Neural progenitor cell (in vitro differentiated cells): ENCODE measurements at places on chromosomes 1 and 21. TPM values are rescaled to one million over a fixed set of nuclear protein-coding genes. Genes with fewer than 3 reads are reported as not detected.

ORC1 gene
- 42.4 and 47.4 TPM in 2 replicates for total RNA-seq

NMNAT2 gene
- total RNA-seq: 0.49 and 2.7 TPM in 2 replicates

DNA sequence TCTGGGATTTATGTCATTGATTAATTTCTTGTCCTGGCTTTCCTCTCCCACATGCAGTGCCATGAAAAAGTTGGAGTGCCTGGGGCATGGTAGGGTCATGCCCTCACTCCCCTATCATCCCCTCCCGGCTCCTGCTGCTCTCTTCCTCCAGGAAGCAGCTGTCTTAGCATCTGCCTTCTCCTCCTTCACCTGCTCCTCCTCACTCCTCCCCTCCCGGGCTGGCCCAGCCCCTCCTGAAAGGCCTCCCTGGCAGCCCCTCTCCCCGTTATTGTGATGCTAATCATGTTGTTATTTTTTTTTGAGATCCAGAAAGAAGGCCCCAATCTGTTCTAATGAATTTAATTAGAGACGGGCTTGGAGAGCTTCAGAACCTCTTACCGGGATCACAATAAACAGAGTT, 36.3 kb upstream of the NFASC start:
- no peak overlapping the region for H3K4me3 ChIP-seq
- H3K27me3 ChIP-seq: no peaks in the 10 kb centered on the region
- no peaks in the 10 kb centered on the region for H3K36me3 ChIP-seq
- peak; percentile 59 for DNase-seq
- H3K27ac ChIP-seq: peak overlapping the region; percentile 6

UBE2Q1 gene
- total RNA-seq: 36.0 and 96.2 TPM in 2 replicates

DNA sequence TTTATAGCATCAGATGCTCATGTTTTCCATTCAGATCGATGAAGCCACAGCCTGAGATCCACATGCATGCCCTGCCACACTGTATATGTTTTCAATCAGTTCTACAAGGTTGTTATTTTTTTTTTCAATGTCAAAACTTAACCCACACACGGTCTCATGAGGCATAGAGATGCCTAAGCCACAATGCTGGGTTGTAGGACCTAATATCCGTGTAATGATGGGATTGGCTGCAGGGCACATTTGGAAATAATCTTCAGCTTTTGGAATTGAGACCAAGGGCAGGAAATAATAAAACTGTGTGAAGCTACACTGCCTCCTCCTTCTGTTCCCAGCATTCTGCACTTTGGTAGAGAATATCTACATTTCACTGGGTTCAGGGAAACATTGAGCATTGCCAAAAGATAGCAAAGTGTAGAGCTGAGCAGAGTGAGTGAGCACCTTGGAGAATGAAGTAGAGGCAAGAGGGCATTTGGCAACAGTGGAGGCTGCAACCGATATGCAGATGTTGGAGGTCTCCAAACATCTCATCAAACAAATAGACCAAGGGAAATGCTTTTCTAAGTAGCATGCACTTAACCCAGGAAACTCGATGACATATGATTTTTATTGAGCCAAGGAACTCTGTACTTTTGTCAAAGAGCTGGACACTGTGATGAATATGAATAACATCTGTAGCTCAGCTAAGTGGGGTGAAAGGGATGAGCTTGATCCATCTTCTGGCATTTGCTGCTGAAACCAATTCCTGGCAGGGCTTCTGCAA, 176.7 kb downstream of the LYPLAL1 start:
- H3K27me3 ChIP-seq: no peaks in the 10 kb centered on the region
- no peak overlapping the region for H3K27ac ChIP-seq
- no peak overlapping the region for H3K4me3 ChIP-seq
- no peaks in the 10 kb centered on the region for H3K36me3 ChIP-seq
- peaks cover 4% of the 10 kb centered on the region for H3K4me1 ChIP-seq
- no peak for DNase-seq

- H3K27me3 ChIP-seq: peaks cover 32% of the 10 kb centered on the region
- no peak overlapping the region for H3K4me3 ChIP-seq
- DNase-seq: no peak
- no peak overlapping the region for H3K27ac ChIP-seq
- H3K36me3 ChIP-seq: no peaks in the 10 kb centered on the region
Observed at GRCh38 chr1:24921938-24922662, 8.0 kb downstream of the RUNX3 start.

DNA sequence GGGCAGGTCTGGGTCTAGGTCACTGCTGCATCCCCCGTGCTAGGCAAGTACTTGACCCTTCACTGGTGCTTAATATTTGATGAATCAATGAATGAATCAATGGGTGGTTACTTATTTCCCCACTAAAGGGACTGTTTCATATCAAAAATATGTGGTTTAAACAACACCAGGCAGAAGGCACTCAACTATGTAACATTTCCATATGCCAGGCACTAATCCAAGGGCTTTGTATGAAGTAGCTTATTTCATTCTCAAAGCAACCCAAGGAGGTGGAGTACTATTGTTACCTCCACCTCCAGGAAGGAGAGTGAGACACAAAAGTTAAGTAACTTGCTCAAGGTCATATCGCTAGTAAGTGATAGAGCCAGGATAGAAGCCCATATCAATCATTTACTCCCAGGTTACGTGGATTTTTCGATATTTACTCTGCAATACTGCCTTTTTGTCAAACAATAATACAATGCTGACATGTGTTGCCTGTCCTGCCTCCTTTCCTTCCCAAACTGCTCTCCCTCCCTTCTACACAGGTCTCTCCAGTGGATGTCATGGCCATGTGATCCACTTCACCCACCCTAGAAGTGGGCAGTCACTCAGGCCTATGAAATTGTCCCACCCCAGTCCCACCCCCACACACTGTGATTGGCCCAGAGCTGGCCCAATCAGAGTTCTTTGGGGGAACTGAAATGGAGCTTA, 142.8 kb downstream of the ETS2 start:
- no peak overlapping the region for H3K4me3 ChIP-seq
- H3K4me1 ChIP-seq: peaks cover 18% of the 10 kb centered on the region
- DNase-seq: no peak
- no peaks in the 10 kb centered on the region for H3K27me3 ChIP-seq
- H3K36me3 ChIP-seq: no peaks in the 10 kb centered on the region

- DNase-seq: no peak
- H3K4me3 ChIP-seq: no peak overlapping the region
- H3K27me3 ChIP-seq: no peaks in the 10 kb centered on the region
Observed at GRCh38 chr1:59880735-59881134, 45.8 kb downstream of the CYP2J2 start.

USP33 gene
- total RNA-seq: 88.8 and 132 TPM in 2 replicates

DNA sequence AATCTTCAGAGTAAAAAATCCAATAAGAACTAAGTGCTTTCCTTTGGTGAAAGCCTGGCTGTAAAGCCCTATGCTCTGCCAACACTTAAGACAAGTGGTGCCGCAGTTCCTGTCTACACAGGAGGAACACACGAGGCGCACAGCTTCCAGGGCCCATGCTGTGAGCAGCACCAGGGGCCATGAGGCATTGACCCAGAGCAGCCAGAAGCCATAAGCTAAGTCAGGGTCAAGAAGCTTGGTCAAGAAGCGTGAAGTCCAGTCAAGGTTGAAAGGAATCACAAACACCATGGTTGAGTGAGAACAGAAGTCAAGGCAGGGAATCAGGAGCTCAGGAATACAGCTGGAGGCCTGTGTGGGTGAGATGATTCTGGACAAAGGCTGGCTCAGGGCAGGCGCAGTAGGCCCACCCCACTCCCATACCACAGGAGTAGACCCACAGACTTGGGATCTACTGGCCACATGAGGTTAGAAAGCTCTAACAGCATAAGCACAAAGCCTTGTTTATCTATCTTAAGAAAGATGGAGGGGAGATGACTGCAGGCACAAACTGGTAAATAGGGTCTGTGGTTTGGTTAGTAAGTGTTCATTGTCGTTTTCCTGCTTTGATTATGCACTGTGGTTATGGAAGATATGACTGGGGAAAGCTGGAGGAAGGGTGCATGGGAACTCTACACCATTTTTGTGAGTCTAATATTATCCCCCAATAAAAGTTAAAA, 42.9 kb upstream of the RCAN3 start:
- H3K4me3 ChIP-seq: no peak overlapping the region
- H3K36me3 ChIP-seq: no peaks in the 10 kb centered on the region
- DNase-seq: no peak
- H3K27me3 ChIP-seq: no peaks in the 10 kb centered on the region

CALML6 gene
- 0.53 TPM in 1 of 2 replicates, not detected in the other for total RNA-seq

TP73 gene
- total RNA-seq: 0.31 TPM in 1 of 2 replicates, not detected in the other

- peak overlapping the region; percentile 83 for H3K4me3 ChIP-seq
- no peak for DNase-seq
- no peaks in the 10 kb centered on the region for H3K36me3 ChIP-seq
- H3K27me3 ChIP-seq: no peaks in the 10 kb centered on the region
- H3K4me1 ChIP-seq: peaks cover 8% of the 10 kb centered on the region
Observed at GRCh38 chr1:28518745-28519341, 13.0 kb downstream of the RCC1 start.

- no peak overlapping the region for H3K27ac ChIP-seq
- H3K4me3 ChIP-seq: no peak overlapping the region
- peaks cover 17% of the 10 kb centered on the region for H3K36me3 ChIP-seq
- no peaks in the 10 kb centered on the region for H3K4me1 ChIP-seq
Observed at GRCh38 chr1:165675794-165676193, 22.6 kb downstream of the ALDH9A1 start.

LDLRAD1 gene
- not detected in 2 replicates for total RNA-seq

SPATA1 gene
- 2.5 and 3.3 TPM in 2 replicates for total RNA-seq

CFHR2 gene
- total RNA-seq: not detected in 2 replicates

DNA sequence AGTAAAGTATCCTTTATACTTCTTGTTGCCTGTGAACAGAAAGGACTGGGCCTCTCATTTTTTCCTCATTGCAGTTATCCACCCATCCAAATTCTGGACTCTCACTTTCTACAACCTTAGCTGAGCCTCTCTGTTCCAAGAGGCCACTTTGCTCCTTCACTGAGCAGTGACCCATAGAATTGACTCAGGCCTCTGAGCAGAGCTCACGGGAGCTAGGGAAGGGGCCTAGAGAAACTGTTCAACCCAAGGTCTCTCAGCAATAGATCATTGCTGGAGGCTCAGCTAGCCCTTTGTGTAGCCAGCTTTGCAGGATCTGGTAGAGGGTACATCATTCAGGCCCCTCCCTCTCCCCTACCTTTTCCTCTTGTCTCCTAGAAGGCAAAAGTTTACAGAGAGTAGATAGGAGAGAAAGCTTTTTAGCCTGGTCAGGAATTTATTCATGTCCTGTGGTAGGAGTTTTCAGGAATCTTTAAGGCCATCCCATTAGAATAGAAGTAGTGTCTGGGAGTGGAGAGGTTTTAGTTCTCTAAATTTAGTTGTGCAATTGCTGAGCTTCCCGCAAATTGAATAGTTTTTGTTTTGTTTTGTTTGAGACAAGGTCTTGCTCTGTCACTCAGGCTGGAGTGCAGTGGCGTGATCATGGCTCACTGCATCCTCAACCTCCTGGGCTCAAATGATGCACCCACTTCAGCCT, 6.7 kb downstream of the INTS3 start:
- H3K27ac ChIP-seq: peak overlapping the region; percentile 79
- peak; percentile 34 for DNase-seq
- peaks cover 26% of the 10 kb centered on the region for H3K4me1 ChIP-seq
- no peak overlapping the region for H3K4me3 ChIP-seq
- H3K27me3 ChIP-seq: no peaks in the 10 kb centered on the region

C2CD4D gene
- 0.12 TPM in 1 of 2 replicates, not detected in the other for total RNA-seq

DNA sequence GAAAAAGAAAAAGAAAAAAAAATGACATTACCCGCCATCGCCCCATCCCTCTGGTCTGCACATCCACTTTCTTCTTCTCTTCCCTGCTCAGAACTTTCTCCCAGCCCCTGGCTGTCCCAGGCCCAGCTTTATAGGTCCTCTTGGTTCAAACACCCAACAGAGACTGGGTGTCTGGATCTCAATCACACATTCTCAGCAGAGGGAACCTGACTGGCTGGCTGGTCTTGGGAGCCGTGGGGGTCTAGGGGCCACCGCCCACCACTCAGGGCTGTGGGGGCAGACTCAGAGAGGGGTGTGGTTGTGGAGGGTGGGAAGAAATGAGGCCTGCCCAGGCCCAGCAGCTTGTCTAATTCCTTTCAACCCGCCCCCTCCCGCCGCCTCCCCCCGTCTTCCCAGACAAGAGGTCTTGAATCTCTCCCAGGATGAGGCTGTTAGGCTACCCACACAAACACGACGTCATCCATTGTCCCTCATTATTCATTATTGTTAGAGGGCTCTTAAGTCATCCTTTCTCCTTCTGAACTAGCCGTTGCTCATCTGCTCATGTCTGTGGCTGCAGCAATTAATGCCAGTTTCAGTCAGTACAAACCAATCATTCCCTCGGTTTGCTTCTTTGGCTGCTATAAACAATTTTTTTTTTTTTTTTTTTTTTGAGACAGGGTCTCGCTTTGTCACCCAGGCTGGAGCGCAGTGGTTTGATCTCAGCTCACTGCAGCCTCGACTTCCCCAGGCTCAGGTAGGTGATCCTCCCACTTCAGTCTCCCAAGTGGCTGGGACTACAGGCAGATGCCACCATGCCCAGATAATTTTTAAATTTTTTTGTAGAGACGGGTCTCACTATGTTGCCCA, 40.6 kb upstream of the CLIC4 start:
- H3K36me3 ChIP-seq: no peaks in the 10 kb centered on the region
- peaks cover 6% of the 10 kb centered on the region for H3K4me1 ChIP-seq
- H3K27me3 ChIP-seq: no peaks in the 10 kb centered on the region

DNA sequence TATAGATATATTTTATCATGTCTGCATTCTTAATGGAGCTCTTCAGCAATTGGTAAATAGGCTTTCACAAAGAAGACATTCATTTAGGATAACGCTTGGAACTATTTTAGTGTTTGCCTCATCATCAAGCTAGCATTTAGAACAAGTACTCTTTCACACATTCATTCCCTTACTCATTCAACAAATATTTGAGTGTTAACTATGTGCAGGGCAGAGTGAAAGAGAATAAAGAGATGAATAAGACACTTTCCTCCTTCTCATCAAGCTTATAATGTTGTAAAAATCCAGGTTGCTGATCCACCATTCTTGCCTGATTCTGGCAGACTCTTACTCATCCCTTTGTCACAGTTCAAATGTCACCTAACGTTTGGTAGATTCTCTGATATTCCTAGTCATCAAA, 386.3 kb upstream of the BEND5 start:
- no peaks in the 10 kb centered on the region for H3K4me1 ChIP-seq
- H3K27me3 ChIP-seq: no peaks in the 10 kb centered on the region
- H3K27ac ChIP-seq: no peak overlapping the region
- no peak overlapping the region for H3K4me3 ChIP-seq
- no peaks in the 10 kb centered on the region for H3K36me3 ChIP-seq
- DNase-seq: no peak
